ENCODE measurements at places on chromosomes 5 and 9. TPM values are rescaled to one million over a fixed set of nuclear protein-coding genes. Genes with fewer than 3 reads are reported as not detected.

DNA sequence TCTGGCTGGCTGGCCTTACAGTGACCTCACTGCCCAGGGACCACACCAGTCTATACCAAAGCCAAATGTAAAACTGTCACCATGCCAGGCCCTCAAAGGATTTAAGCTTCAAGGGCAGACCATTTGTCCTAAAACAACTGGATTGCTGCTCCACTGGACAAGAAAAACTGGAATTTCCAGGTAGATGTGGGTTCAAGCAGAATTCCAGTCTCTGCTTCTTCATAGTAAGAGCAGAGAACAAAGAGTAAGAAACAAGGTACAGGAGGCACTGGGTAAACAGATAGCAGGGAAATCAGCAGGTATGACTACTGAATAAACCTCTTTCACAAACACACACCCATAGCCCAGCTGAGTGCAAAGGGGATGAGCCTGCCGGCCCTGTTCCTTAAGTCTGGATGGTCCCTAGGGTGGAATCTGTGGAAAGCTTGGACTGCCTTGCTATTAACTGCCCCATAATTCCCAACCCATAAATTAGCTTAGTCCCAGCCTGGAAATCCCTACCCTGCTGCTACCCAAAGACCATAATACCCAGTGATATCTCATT is 5.5 kb downstream of the B4GALT1 start:
- DNase-seq, result peak; percentile 69

GRCh38 chr5:107855171-107855570 is 184.4 kb upstream of the EFNA5 start:
- DNase-seq, result no peak

DNA sequence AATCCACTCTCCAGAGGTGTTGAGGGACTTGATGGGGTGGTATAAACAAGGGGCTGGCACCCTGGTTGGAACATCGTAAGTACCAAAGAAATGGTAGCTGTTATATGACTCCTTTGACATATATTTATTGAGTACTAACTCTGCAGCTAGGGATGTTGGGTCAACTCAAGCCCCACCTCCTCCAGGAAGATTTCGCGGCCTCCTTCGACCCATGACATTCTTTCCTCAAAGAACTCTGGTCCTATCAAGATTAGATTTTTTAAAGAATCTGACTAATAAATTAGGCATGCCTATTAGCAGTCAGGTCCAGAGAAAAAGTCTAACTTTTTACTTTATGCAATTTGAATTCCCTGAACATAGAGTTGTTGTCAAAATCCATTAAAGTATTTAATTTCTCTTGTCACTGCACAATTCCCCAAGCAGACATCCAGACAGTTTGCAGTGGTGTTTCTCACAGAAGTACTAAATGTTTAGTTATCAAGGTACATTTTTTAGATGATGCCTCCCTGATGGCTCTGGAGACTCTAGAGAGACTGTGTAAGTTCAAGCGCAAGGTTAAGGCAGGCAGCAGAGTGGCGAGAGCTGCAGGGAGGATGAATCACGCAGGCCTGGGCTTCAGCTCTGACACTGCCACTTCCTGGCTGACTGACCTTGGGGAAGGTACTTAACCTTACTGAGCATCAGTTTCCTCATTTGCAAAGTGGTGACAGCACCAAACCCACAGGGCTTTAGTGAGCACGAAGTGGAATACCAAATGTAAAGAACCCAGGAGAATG is 209.6 kb downstream of the TTLL11 start:
- peak; percentile 65 for DNase-seq

DNA sequence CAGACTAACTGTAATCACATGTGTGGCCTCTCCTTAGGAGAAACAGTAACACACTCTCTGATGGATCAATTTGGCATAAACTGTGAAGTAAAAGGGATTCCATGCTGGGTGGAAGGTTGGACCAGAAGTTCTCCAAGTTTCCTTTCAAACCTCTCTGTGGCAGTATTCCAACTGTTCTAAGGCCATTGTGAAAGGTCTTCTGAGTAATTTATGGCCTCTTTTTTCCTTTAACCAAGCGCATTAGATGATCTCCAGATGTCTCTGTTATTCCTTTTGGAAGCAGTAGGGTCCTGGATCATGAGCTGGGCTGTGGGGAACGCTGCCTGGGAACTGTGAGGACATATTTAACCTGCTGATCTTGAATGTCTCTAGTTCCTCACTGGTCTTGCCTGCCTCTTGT is 80.6 kb upstream of the IL6ST start:
- DNase-seq, result no peak

- peak; percentile 27 for DNase-seq
Measured at GRCh38 chr9:114655689-114656088, 1.9 kb downstream of the TEX53 start.

DNA sequence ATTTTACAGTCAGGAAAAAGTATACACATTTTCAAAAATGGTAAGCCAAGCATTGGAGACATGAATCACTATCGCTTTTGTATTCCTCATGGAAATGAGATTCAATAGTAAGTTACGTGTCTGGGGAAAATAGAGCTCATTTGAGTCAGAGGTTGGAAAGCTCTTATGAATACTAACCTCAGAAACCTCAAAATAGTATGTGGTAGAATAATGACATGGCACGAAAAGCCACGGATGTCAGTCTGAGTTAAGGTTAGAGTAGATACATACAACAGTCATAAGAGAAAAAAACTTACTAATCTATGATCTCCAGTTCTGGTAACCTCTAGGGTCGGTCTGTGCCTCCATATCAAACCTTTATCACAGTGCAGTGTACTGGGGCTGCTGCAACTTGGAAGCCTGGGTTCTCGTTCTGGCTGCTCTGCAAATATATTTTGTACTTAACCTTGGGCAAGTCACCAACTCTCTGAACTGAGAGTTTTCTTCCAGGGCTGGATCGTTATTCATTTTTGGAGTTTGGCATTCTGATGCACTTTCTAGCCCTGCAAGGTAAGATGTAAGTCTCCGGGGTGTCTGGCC is 31.8 kb downstream of the MAP1B start:
- DNase-seq, result peak; percentile 87

- no peak for DNase-seq
Measured at GRCh38 chr9:129958796-129959195, 84.2 kb downstream of the FNBP1 start.

DNA sequence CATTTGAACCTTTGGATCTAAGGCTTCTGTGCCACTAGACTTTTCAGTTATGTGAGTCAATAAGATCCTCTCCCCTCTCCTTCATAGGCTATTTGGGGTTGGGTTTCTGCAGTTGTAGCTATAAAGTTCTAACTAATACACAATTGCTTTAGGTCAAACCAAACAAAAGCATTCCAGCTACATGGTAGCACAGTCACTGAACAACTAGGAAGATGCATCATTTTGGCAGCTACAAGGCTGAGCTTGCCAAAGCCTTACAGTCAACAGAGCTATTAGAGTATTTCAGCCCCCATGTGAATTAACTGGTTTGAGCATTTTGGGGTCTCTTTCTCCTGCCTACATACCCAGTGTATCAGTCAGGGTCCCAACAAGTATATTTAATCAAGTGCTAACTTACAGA is 234.6 kb downstream of the ZNF608 start:
- no peak for DNase-seq

DNA sequence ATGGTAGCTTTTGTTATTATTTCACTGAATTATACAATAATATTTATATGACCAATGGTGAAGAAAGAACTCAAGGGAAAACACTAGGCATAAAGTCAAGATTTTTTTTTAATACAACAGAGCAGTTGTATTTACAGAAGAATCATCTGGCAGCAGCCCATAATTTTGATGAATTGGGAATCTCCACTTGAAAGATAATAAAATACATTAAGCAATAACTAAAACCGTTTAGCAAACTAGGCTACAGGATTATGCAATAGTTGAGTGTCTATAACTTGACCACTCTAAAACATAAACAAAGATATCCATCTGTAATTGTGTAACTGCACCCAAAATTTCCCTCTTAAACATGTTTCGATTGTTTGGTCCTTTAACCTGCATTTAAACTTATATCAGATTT is 80.8 kb downstream of the SNCAIP start:
- no peak for DNase-seq

DNA sequence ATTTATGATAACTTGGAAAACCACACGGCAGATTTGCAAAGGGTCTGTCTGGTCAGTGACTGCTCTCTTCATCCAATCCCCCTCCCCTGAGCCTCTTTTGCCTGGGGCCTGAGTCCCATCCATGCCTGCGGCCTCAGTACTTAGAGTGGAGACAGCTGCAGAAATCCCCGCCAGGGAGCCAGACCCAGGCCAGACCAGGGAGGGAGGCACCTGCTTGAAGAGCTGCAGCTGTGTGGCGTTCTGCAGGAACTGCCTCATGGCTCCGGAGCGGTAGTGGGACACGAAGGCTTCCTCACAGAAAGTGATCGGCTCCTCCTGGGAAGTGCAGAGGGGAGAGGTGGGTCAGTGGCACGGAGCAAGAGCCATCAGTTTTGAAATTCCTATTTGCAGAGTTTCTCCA is 101.6 kb downstream of the CRB2 start:
- DNase-seq, result no peak

DNA sequence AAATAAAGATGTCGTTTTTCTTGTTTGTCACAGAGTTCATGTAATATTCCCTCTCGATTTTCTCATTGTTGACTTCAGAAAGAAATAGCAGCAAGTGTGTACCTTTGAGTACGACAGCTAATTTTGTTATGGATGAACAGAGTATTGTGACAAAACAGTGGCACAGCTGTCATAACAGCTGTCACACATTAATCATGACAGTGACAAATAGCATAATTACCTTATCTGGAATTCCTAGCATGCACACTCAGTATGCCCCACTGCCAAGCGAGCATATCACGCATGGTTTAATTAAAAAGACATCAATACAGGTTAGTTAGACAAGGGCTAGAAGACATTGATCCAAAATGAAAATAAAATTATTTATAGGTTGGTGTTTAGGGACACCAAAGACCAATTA is 375.1 kb downstream of the SPATA31D1 start:
- DNase-seq, result no peak

- DNase-seq, result peak; percentile 22
Measured at GRCh38 chr9:136726631-136727191, 14.3 kb downstream of the DIPK1B start.

GRCh38 chr5:25006734-25007133 is 362.0 kb upstream of the CDH10 start:
- DNase-seq, result no peak

DNA sequence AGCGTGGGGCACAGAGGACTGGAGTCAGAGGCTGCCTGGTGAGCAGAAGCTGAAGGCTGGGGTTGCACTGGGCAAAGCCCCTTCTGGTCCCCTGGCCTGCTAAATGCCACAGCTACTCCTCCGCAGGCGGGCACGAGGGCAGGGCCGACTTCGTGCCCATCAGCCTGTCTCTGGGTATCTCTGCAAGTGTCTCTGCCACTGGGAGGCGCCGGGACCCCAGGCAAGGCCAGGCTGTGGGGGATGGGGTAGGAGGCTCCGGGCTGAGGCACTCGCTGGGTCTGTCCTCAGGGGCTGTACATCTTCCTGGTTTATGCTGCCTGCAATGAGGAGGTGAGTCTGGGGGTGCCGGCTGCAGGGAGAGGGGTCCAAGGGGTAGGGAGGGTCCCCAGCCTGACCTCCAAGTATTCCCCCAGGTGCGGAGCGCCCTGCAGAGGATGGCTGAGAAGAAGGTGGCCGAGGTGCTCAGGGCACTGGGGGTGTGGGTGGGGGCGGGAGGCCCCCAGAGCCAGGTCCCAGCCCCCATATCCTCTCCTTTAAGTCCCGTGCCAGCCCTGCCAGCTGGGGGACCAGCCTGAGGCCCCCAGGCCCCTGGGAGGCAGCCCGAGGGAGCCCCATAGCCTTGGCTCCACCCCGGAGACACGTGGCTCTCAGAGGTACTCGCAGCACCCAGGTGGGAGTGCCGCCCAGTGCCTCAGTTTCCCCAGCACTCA is 25.1 kb downstream of the ADGRD2 start:
- DNase-seq, result no peak

- peak; percentile 79 for DNase-seq
Measured at GRCh38 chr9:75033791-75034473, 5.8 kb upstream of the CARNMT1 start.

GRCh38 chr5:43073597-43074546 is 33.8 kb upstream of the ANXA2R start:
- DNase-seq, result peak; percentile 20

DNA sequence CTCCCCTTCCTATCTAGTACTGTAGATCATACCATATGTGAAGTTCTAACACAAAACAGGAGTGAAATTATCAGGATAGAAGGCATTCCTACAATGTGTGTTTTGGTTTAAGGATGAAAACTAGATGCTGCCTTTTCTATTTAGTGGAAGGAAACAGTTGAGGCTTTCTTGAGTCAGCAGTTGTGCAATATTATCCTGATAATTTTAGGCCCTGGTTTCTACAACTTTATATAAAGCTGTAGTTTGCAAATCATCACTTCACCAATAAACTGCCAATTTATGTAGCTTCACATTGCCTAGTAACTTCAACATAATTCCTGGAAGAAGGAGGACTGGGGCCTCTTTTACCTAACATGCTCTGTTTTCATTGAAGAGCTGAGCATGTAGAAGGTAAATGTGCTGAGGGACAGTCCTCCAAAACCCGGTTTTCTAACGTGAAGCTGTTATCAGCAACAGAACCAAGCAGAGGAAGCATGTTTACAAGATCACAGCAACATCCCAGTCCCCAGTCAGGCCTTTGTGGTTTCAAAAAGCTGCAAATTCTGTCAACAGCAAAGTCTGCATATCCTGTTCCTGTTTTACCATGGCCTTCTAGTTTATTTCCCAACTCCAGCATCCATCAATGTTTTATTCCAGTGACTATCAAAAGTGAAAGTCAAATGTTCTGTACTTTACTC is 513.4 kb upstream of the MEF2C start:
- DNase-seq, result peak; percentile 17

- no peak for DNase-seq
Measured at GRCh38 chr5:66585291-66585690, 10.9 kb upstream of the MAST4 start.

- DNase-seq, result no peak
Measured at GRCh38 chr9:3916411-3916810, 383.5 kb downstream of the GLIS3 start.

DNA sequence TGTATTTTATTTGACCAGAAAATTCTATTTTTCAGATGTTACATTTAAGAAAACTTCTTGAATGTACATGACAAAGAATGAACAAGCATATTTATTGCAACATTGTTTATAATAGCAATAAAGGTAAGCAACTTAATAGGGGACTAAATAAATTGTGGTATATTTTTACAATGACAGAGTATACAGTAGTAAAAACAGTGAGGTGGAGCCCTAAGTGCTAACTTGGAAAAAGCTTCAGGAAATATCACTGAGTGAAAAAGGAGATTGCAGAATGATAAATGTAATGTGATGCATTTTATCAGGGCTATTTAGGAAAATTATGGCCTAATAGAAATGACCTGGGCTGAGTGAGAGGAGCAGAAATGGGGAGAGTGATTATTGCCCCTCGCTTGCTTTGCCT is 56.5 kb upstream of the SEMA6A start:
- no peak for DNase-seq

LRRC19 gene
- total RNA-seq, result not detected

ANXA2R gene
- 3.0 TPM for total RNA-seq

NOXA1 gene
- 2.1 TPM for total RNA-seq

SPACA9 gene
- 6.5 TPM for total RNA-seq

GLRA1 gene
- not detected for total RNA-seq

IRGM gene
- total RNA-seq, result not detected

RASEF gene
- total RNA-seq, result 18.2 TPM

PAX5 gene
- not detected for total RNA-seq

GPR151 gene
- total RNA-seq, result not detected

KLF9 gene
- total RNA-seq, result 30.9 TPM
